ENCODE measurements at places on chromosomes 7 and 10.
A peak's percentile ranks its signal among the peaks of the same experiment; 100 is the strongest.

DNA sequence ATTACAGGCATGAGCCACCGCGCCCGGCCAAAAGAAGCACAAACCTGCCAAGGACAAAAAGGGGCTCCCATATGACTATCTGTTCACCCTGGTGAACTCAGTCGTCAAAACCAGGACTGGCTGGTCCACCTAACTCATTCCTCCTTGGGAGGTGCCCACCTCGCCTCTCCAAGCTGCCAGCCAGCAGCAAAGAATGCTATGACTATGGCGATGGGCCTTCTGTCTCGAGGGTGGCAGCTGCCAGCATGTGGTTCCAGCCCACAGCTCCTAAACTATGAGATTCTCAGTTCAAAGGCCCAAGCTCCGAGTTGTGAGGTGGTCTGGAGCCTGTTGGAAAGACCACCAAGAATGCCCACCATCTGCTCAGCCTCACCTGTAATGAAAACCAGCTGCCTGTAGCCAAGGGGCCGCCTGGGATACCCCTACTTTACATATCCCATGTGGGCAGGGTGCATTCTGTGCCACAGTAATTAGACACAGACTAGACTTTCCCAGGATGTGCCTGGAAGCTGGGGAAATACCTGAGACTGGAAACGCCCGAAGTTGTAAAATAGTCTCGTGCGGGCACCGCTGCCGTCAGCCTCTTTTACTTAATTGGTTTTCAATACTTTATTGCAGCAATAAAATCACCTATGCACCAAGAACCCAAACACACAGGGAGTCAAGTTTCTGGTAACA, 71.1 kb downstream of the ZRANB1 start:
- no peak for DNase-seq
- H3K4me1 ChIP-seq = no peaks in the 10 kb centered on the region
- H3K27ac ChIP-seq = no peak overlapping the region
- no peak overlapping the region for H3K4me3 ChIP-seq
- H3K36me3 ChIP-seq = no peaks in the 10 kb centered on the region
- H3K27me3 ChIP-seq = no peaks in the 10 kb centered on the region

GRCh38 chr10:73625004-73625883, 16.0 kb downstream of the MYOZ1 start:
- peak overlapping the region; percentile 79 for H3K4me3 ChIP-seq
- peak overlapping the region; percentile 57 for H3K27ac ChIP-seq
- peak; percentile 70 for DNase-seq

- peaks cover 5% of the 10 kb centered on the region for H3K4me1 ChIP-seq
- H3K27me3 ChIP-seq = no peaks in the 10 kb centered on the region
- no peaks in the 10 kb centered on the region for H3K36me3 ChIP-seq
- no peak overlapping the region for H3K27ac ChIP-seq
Observed at GRCh38 chr10:2462581-2462980, 604.8 kb upstream of the PFKP start.

- H3K27me3 ChIP-seq = no peaks in the 10 kb centered on the region
- DNase-seq = no peak
- no peaks in the 10 kb centered on the region for H3K36me3 ChIP-seq
- no peaks in the 10 kb centered on the region for H3K4me1 ChIP-seq
- H3K27ac ChIP-seq = no peak within 1 kb of the TSS
Observed at GRCh38 chr10:80132299-80133139, at the start of gene PLAC9. PLAC9 (plus strand) TSS chr10:80132730; CDS start chr10:80132763, 33 bp downstream.

- no peaks in the 10 kb centered on the region for H3K36me3 ChIP-seq
- H3K4me3 ChIP-seq = no peak overlapping the region
- H3K4me1 ChIP-seq = no peaks in the 10 kb centered on the region
- H3K27me3 ChIP-seq = no peaks in the 10 kb centered on the region
- DNase-seq = no peak
Observed at GRCh38 chr7:154867068-154867467, 135.9 kb downstream of the PAXIP1 start.

GRCh38 chr7:150378853-150379440, at the start of gene ZNF775:
ZNF775 (plus strand) TSS chr7:150379330; CDS start chr7:150388471, 9,141 bp downstream.
- peak; percentile 97 for DNase-seq
- H3K36me3 ChIP-seq = peaks cover 3% of the 10 kb centered on the region
- peak within 1 kb of the TSS; percentile 53 for H3K27ac ChIP-seq
- H3K4me1 ChIP-seq = peaks cover 42% of the 10 kb centered on the region
- H3K27me3 ChIP-seq = no peaks in the 10 kb centered on the region
- H3K4me3 ChIP-seq = peak within 1 kb of the TSS; percentile 81

GRCh38 chr10:94402204-94402842, at the start of gene TBC1D12:
TBC1D12 (plus strand) TSS chr10:94402541; CDS start chr10:94402614, 73 bp downstream.
- no peak within 1 kb of the TSS for H3K27ac ChIP-seq
- H3K36me3 ChIP-seq = no peaks in the 10 kb centered on the region
- no peaks in the 10 kb centered on the region for H3K4me1 ChIP-seq
- no peak within 1 kb of the TSS for H3K4me3 ChIP-seq

DNA sequence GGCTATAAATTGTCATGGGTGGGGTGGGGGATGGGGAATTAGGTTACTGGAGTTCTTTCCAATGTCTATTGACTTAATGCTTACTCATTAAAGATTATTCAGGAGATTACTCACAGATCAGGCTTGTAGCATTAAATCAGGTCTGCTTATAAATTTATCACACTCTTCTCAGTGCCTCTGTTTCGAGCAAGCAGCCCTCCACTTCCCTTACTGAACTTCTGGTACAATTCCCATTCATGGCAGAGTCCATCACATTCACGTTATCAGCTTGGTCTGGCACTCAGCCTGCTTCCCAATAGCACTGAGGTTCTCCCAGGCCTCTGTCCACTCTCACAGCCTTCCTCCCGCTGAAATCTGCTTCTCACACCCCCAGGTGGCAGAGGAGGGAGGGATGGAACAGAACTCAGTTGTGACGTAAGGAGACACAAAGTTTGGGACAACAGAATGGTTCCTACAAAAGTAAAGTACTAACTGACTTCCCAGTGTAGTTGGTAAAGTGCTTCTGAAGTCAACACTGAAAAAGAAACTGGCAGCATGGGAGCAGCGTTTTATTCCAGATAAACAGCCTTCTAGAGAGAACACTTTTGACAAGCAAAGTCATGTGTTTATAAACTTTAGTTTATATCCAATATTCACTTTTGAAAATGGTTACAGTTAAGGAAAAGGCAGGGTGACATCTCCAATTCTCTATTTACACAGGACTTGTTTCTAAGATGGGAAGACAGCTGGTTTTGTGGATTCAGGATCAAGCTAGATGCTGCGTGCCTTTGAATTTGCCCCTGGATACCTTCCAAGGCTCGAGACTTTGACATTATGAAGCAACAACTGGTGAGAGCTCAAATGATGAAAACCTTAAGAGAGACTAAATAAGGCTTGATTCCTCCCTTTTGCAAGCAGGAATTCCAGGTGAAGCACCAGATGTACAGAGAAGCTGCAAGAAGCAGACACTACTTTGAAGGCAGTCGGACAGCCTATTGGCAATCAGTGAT, 81.4 kb downstream of the ATXN7L1 start:
- H3K27me3 ChIP-seq = no peaks in the 10 kb centered on the region
- no peaks in the 10 kb centered on the region for H3K4me1 ChIP-seq
- H3K4me3 ChIP-seq = no peak overlapping the region

DNA sequence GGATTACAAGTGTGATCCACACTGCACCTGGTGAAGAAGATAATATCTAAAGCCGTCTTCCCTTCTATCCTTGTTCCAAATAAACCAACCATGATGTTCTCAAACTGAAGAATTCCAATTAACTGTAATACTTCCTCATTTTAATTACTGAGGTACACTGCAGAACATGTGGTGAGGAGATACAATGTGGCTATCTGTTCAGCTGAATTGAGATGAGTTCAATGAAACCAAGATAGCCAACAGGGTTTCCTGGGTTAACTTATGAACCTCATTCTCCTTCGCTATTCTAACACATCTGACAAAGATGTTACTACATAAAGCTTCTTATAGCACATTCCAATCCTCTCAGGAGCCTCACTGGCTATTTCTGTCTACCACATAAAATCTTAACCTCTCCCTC, 75.5 kb downstream of the RAPGEF5 start:
- H3K36me3 ChIP-seq = peaks cover 11% of the 10 kb centered on the region
- peaks cover 15% of the 10 kb centered on the region for H3K4me1 ChIP-seq
- H3K27ac ChIP-seq = no peak overlapping the region
- no peak overlapping the region for H3K4me3 ChIP-seq

DNA sequence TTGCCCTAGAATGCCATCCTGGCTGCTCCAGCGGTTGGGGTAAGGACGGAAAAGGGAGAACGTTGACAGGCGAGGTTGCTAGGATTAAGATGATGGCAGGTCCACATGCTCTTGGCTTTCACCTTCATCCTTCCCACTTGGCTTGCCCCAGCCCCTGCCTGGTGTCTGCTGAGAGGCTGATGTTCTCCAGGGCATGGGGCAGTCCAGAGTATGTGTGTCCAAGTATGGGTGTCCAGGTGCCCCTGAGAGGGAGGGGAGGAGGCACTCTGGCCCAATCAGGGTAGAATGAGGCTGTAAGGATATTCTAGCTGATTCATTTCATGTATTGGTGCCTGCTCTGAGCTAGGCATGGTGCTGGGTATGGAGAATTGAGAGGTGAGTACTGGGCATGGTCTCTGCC, 12.6 kb downstream of the NEURL1 start:
- H3K4me3 ChIP-seq = no peak overlapping the region
- DNase-seq = no peak
- peaks cover 13% of the 10 kb centered on the region for H3K4me1 ChIP-seq
- H3K27ac ChIP-seq = no peak overlapping the region
- H3K27me3 ChIP-seq = no peaks in the 10 kb centered on the region

DNA sequence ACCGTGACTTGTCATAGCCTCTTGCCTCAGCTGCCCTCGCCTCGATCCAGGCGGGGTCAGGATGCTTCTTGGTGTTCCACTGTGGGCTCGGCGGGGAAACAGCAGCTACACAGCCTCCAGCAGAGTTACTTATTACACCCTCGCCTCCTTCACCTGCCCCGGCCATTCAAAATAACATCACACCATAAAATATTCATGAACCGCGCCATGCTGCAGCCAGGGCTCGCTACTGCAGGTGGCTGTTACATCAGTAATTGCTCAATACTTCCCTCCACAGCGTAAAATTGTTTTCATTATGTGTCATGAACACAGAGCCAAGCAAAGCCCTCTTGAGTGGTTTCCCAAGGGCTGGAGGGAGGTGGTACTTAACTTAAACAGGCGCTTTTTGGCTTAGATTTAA, 241.5 kb upstream of the SP8 start:
- H3K36me3 ChIP-seq = no peaks in the 10 kb centered on the region
- H3K4me1 ChIP-seq = no peaks in the 10 kb centered on the region
- H3K27ac ChIP-seq = no peak overlapping the region
- no peak overlapping the region for H3K4me3 ChIP-seq

DNA sequence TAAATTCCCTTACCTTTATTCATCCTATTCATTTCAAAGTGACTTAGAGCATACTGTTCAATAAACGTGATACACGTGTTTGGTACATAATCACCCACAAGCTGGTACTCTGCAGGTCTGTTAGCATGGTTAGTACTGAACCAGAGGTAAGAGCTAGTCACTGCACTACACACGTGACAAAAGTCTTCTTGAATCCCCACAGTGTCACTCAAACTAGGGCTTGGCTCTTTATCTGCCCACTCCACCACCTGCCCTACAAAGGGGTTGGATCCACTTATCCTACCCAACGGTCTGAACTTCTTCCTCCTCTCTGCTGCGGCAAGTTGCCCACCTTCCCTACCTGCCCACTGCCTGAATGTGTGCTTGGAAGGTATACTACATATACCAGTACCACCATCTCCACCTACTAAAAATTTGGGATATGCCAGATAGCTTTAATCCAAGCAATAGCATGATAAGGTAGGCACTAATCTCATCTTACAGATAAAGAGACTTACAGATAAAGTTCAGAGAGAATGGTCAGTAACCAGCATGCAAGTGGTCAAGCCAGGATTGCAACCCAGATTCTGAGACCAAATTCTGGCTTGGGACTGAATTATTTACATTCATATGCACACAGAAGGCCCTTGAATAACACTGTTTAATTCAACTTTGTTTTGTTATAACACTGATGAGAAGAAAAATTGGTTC, 92.2 kb downstream of the SGMS1 start:
- no peak for DNase-seq
- no peak overlapping the region for H3K4me3 ChIP-seq
- H3K27me3 ChIP-seq = no peaks in the 10 kb centered on the region
- no peaks in the 10 kb centered on the region for H3K4me1 ChIP-seq

- H3K27me3 ChIP-seq = no peaks in the 10 kb centered on the region
- no peaks in the 10 kb centered on the region for H3K36me3 ChIP-seq
- H3K27ac ChIP-seq = no peak overlapping the region
- no peak for DNase-seq
- H3K4me1 ChIP-seq = peaks cover 17% of the 10 kb centered on the region
Observed at GRCh38 chr10:49541762-49542161, 2.8 kb upstream of the ERCC6 start.

DNA sequence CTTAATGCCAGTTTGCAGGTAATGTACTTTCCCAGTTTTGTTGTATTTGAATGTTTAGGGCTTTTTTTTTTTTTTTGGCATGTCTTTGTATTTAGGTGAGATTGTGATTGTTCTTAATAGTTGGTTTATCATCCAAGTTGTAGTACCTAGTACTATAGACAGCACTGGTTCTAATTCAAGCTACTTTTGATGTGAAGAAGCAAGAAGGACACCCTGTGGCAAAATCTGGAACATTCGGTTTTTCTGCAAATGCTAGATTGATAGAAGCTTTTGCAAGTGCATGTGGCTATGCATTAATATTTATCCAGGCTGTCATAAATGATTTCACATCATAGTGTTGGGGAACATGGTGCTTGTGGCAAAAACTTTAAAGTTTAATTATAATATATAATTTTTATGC, 248.9 kb downstream of the FOXP2 start:
- peak; percentile 42 for DNase-seq
- no peak overlapping the region for H3K4me3 ChIP-seq
- no peaks in the 10 kb centered on the region for H3K4me1 ChIP-seq
- H3K36me3 ChIP-seq = no peaks in the 10 kb centered on the region
- no peaks in the 10 kb centered on the region for H3K27me3 ChIP-seq

GRCh38 chr7:148108381-148108780, 482.2 kb upstream of the C7orf33 start:
- no peak for DNase-seq
- no peaks in the 10 kb centered on the region for H3K27me3 ChIP-seq
- H3K4me3 ChIP-seq = no peak overlapping the region
- no peak overlapping the region for H3K27ac ChIP-seq
- no peaks in the 10 kb centered on the region for H3K4me1 ChIP-seq

- no peak for DNase-seq
- H3K27me3 ChIP-seq = no peaks in the 10 kb centered on the region
- H3K4me3 ChIP-seq = no peak overlapping the region
- no peaks in the 10 kb centered on the region for H3K36me3 ChIP-seq
- H3K4me1 ChIP-seq = peaks cover 41% of the 10 kb centered on the region
Observed at GRCh38 chr7:20301311-20301939, 29.3 kb upstream of the ITGB8 start.

GRCh38 chr7:127983804-127984332, 47.4 kb downstream of the LRRC4 start:
- peaks cover 62% of the 10 kb centered on the region for H3K4me1 ChIP-seq
- no peaks in the 10 kb centered on the region for H3K27me3 ChIP-seq
- H3K4me3 ChIP-seq = no peak overlapping the region
- H3K27ac ChIP-seq = 0 out of 2 replicates have a peak overlapping the region, but pooled peaks have one; percentile 22

- H3K27ac ChIP-seq = no peak overlapping the region
- no peaks in the 10 kb centered on the region for H3K27me3 ChIP-seq
- DNase-seq = no peak
- no peaks in the 10 kb centered on the region for H3K36me3 ChIP-seq
- peak overlapping the region; percentile 91 for H3K4me3 ChIP-seq
- peaks cover 49% of the 10 kb centered on the region for H3K4me1 ChIP-seq
Observed at GRCh38 chr7:39621784-39622411, 1.5 kb upstream of the RALA start.
